ENCODE measurements at places on chromosomes 6 and 20.

DNA sequence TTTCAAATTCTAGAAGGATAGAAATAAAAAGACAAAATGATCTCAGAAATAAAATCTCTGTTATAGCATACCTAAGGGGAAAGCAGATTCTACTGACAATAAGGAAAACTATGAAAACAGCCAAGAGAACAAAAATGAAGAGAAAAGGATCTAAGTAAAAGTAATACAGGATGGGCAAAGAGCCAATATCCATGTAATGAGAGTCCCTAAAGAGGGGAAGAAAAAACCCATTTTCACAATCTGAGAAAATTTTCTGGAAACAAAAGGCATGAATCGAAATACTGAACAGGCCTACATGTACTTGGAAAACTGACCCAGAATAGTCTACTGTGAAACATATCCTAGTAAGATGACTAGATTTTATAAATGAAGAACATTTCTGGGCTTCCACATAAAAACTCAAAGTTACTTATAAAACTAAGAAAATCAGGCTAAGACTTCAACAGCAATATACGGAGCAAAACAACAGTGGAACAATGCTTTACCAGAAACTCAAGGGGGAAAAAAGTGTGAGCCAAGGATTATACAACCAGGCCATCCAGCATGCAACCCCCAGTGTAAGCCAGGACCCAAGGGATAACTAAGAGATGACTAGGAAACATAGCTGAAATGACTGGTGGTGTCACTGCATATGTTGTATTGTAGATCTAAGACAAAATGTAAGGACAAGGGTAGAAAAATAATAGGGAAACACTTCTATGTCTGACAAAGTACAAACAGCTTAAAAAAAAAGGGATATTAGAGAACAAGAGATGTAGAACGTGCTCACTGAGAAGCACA, 10.2 kb downstream of the NAPB start:
- no peak for DNase-seq

GRCh38 chr20:10551732-10552724, 116.9 kb downstream of the SLX4IP start:
- DNase-seq, result peak; percentile 57

GRCh38 chr6:26280407-26280806, 84.6 kb upstream of the BTN3A2 start:
- no peak for DNase-seq

- no peak for DNase-seq
Observed at GRCh38 chr20:44031001-44031574, 116.4 kb downstream of the TOX2 start.

DNA sequence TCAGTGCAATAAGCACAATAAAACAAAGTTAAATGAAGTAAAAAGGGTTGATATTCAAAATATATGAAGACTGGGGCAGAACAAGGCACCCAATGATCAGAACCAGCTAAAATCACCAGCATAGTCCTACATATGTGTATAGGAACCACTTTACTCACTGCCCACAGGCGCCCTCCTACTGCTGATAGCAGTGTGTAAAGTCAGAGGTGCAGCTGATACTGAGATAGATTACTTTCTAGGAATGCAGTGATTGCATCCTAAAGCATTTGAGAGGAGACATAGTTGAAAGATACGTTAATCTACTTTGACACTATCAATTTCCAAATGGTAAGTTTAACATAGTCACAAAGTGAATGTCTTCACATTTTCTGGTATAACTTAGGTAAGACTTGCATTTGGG, 161.1 kb upstream of the MCHR2 start:
- DNase-seq, result no peak

DNA sequence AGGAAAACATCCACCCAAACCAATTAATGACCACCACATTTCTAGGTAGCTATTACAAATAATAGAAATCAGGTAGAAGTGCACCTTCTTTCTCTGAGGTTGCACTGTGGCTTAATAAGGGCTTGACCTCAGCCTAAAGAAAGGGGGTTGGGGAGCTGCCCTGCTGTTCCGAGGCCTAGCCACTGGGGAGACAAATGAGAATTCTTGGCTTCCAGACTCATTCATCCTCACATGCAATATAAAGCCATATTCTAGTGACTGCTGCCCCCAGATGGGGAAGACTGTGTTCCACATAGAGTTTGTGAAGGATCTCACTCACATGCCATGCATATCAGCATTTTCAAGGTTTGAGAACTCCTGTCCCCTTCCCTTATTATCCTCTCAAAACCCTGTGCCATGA, 22.9 kb downstream of the SAYSD1 start:
- peak; percentile 83 for DNase-seq

GRCh38 chr6:124535746-124536145, 426.5 kb upstream of the RNF217 start:
- no peak for DNase-seq

GRCh38 chr6:67687396-67687795, 947.7 kb upstream of the ADGRB3 start:
- DNase-seq, result no peak

GRCh38 chr20:1265226-1265915, 723 bp upstream of the SNPH start:
- no peak for DNase-seq

GRCh38 chr20:37479925-37480691, 40.9 kb upstream of the NNAT start:
- DNase-seq, result no peak

- DNase-seq, result no peak
Observed at GRCh38 chr20:52193133-52193532, 1.6 kb upstream of the ZFP64 start.

DNA sequence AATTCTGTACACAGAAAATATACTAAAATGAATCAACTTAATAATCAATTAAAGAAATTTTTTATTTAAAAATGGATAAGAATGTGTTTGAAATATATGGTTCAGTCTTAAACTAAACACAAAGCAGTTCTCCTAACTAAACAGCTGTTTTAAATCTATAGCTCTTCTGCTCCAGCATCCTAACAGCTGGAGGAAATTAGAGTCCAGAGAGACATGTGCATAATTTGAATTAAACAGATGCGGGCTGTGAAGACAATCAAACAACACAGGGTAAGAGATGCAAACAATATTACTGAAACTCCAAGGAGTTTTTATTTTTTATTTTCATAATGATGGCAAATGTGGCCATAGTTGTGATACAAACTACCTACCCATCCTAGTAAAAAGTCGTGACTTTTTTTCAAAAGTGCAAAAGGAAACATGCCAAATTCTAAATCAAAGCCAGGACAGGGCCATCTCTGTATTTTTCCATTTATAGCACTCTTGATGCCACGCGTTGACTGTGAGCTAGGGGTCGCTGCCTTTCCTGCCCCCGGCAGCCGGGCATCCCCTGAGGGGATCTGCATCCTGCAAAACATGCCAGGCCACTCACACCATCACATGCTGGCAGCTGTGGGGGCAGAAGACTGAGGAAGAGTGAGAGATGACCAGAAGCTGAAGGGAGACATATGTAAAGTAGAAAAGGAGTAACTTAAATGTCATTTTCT, 310.6 kb downstream of the PRKN start:
- no peak for DNase-seq

DNA sequence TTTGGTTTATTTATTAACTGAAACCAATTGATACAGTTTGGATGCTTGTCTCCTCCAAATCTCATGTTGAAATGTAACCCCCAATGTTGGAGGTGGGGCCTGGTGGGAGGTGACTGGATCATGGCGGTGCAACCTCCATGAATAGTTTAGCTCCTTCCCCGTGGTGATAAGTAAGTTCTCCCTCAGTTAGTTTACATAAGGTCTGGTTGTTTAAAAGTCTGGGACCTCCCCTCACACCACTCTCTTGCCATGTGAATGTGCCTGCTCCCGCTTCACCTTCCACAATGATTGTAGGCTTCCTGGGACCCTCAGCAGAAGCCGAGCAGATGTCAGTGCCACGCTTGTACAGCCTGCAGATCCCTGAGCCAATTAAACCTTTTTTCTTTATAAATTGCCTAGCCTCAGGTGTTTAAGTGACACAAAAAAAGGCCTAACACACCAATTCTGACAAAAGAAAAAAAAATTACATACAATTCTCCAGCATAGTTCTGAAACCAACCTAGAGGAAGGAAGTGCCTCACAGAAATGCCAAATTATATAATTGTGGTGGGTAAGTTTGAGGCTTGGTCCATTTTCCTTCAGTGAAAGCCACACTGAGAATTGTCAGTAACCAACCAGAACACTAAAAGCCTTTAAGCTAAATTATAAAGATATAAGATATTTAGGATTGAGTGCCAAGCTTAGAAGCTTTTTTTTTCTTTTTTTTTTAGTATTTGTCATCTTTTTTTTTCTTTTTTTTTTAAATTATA, 15.0 kb downstream of the MAP7 start:
- no peak for DNase-seq

DNA sequence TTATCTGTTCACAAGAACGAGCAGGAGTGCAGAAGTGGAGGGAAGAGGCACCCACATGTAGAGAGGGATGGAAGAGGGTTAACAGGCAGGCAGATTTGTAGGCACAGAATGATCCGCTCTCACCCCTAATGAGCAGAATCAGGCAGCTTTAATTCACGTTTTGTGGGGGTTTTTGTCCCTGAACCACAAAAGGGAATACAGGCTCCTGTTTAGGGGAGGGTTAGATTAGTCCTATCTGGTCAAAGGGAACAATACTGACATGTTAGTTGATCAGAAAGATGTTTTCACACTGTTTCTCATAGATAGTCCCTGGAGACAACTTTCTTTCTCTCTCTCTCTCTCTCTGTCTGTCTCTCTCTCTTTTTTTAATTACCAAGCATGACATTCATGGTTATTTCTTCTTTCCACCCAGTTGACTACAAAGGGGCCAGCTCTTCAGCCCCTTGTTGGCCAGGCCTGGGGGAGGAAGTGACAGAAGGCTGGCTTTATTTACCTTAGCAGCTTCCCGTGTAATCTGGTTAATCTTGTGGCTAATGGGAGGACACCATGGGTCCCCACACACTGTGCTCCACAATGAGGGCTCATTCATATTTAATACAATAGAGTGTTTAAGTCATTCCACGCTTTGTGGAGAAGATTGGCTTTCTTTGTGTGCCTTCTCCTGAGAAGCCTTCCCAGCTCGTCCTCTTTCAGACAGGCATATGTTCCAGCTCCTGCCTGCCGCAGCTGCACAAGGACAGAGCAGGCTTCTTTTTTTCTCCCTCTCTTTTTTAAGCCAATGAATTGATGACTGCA, 958.8 kb downstream of the TFAP2A start:
- peak; percentile 96 for DNase-seq

- no peak for DNase-seq
Observed at GRCh38 chr6:114049367-114049966, 78.5 kb upstream of the HDAC2 start.

- DNase-seq, result no peak
Observed at GRCh38 chr20:9397928-9398327, 116.5 kb upstream of the LAMP5 start.

GRCh38 chr6:152356662-152357061, 280.5 kb downstream of the SYNE1 start:
- DNase-seq, result peak; percentile 37

Data from WERI-Rb-1 (cell line).